ENCODE measurements at places on chromosomes 11 and 22.
A peak's percentile ranks its signal among the peaks of the same experiment; 100 is the strongest.

DNA sequence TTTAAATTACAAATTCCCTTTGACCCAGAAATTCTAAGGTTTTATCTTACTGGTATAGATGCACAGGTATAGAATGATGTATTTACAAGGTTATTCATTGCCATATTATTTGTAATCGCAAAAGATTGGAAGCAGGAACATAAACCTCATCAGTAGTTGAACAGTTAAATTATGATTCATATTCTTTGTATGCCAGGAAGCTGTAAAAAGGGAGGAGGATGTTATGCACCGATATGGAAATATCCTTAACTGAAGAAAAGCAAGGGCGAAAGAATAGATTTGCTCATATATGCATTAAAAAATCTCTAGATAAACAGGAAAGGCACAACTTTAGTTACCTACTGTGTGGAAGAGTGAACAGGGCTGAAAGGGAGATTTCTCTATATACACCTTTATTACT is 36.7 kb downstream of the PPFIA1 start:
- DNase-seq = no peak

DNA sequence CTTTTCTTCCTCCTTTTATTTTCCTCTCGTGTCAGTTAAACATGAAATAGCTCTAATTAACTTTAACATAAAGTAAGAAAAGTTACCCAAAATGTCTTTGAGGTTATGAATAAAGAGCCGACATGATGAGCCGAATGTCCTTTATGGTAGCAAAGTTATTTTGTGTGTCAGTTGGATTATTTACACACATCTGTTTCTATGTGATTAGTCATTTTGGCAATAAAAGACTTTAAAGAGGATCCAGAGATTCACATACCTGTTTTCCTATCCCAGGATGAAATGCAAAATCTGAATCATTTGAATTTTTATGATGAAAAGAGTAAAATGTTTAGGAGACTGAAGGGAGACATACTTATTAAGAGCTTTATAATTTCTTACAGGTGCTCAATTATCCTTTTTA is 34.0 kb upstream of the TECTA start:
- no peak for DNase-seq

DNA sequence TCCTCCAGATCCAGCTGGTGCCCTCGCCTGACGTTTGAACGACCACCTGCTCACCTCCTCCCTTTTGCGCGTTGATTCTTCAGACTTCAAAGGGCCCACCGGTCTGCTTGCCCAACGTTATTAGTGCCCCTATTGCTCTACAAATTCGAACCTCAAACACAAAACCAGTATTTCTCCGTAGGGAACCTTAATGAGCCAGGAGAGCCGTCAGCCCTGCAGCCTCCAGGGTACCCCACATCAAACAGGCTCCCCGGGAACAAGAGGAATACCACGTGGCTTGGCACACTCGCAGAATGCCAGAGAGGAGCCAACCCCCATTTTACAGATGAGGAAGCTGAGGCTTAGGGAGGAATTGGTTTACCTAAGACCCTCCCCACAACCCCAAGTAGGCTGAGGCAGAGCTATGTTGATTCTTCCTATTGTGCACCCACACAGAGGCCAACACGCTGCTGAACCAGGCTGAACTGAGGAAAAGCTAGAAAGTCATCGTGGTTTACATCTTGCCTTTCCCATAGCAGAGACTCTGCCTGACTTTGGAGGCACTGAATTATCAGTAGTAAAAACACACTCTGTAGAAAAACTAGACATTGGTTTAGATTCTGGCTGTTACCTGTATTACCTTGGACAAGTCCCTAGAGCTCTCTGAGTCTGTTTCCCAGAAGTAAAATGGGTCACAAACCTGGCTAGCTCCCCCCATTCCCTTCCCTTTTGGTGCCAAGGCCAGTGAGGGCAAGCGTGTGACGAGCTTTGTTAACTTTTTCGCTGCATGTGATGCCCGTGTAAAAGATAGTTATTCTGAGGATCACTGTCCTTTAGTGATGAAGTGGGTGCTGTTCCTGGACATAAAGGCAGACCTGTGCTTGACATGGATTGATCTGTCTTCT is 764 bp downstream of the TKFC start:
- DNase-seq = no peak

DNA sequence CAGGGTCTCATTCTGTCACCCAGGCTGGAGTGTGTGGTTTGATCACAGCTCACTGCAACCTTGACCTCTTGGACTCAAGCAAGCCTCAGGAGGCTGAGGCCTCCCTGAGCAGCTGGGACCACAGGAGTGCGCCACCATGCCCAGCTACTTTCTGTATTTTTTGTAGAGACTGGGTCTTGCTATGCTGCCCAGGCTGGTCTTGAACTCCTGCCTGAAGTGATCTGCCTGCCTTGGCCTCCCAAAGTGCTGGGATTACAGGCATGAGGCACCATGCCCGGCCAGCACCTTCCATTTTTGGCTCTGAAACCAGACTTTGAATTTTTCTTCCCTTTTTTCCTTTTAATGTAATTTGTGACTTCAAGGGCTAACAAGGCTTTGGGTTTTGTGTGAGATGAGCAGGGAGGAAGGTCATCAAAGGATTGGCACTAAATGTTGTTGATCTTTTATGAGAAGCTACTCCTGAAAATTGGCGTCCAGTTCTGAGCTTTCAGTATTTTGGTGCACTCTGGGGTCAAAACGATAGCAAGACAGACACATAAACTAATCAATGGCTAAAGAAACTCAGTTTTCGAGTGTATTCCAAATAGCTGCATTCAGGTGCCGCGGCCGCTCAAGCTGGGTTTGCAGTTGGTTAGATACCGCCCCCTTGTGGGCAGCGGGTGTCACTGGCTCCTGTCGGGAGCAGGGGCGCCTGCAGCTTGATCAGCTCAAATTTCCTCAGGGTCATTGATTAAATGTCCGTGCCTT is 51.9 kb upstream of the CLMP start:
- DNase-seq = peak; percentile 65

GRCh38 chr11:64458997-64459396 is 100.0 kb downstream of the RPS6KA4 start:
- DNase-seq = no peak

DNA sequence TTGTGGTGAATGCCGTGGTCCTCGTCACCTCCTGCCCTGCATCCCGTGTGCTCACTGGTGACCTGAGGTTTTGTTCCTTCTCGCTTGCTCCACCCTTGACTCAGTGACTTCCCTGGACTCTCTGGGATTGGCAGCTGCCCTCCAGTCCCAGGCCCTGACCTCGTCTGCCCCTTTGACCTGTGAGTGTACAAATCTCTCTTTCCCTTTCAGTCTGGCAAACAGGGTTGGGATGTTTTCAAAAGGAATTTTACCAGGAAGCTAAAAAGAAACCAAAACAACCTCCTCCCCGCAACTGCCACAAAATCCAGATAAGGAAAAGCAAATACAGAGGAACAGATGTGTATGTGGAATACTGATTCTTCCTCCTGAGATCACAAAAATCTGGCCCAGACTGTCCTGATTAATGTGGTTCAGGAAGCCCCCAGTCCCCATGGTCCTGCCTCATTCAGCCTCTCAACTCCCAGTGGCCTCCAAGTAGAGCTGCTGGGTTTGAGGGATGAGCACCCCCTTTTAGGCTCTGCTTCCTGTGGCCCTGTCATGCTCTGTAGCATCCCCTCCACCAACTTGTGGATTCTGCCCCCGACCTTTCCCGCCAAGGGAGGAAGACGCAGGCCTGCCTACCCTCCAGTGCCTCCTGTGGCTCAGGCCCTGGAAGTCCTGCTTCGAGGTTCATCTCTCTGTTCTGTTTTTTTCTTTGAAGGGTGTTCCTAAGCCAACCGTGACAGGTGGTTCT is 15.2 kb downstream of the ROBO4 start:
- DNase-seq = no peak

GRCh38 chr11:82184966-82185365 is 548.7 kb downstream of the FAM181B start:
- no peak for DNase-seq

- no peak for DNase-seq
These were observed 39.4 kb downstream of the SIK3 start for GRCh38 chr11:117058761-117059261.

- DNase-seq = no peak
These were observed 77.9 kb downstream of the XRRA1 start for GRCh38 chr11:74871037-74871436.

DNA sequence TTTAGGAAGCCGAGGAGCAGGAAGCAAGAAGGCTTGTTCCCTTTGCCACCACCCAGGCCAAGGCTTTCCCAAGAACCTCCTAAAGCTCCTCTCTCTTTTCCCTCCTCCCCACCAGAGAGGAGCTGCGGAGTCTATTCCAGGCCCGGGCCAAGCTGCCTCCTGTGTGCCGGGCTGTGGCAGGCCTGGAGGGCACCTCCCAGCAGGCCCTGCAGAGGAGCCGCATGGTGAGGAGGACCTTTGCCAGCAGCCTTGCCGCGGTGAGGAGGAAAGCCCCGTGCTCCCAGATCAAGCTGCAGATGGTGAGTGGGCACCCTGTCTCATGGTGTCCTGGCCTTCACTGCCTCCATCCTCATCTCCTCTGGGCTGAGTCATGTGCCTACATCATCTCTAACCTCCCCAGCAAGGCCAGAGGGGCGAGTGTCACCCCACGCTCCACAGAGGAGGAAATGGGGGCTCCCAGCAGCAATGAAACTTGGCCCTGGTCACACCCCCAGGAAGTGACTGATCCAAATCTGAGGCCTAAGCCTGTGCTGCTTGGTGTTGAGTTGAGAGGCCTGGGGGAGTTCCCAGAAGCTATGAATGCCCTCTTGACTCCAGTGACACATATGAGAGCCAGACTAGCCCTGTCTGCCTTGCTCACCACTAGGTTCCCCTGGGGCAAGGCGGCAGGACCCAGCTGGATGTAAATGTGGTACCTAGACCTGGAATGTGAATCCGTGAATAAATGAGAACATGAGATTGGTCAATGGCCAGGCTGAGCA is 104.2 kb downstream of the MYO18B start:
- no peak for DNase-seq

- DNase-seq = no peak
These were observed 582.9 kb downstream of the BRD1 start for GRCh38 chr22:49244466-49245420.

- no peak for DNase-seq
These were observed 78.9 kb downstream of the PPFIBP2 start for GRCh38 chr11:7592711-7593110.

DNA sequence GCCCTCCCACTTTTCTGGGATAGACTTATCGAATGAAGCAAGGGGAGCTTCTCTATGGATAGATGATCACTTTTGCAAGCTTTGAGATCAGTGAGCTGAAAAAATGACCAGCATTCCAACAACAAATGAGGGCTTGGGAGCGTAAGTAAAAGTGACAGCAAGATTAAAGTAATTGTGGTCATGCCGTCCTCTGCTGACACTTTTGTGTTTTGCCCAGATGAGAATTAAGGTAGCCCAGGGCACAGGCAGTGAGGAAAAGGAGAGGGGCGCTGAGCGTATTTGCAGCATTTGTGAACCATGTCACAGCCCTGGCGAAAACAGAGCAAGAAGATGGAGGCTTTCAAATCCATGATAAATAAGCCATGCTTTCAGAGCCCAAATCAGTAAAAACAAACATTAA is 24.6 kb upstream of the TMA7B start:
- DNase-seq = no peak

- no peak for DNase-seq
These were observed 33.1 kb downstream of the TRIM66 start for GRCh38 chr11:8649361-8649760.

- no peak for DNase-seq
These were observed 15.9 kb upstream of the PIK3IP1 start for GRCh38 chr22:31308181-31308580.

GRCh38 chr11:1291295-1292017 is 18.0 kb downstream of the TOLLIP start:
- DNase-seq = no peak

- no peak for DNase-seq
These were observed 6.4 kb downstream of the MARK2 start for GRCh38 chr11:63845303-63845702.

GRCh38 chr22:22770280-22770871 is 117.2 kb upstream of the IGLL5 start:
- no peak for DNase-seq

DNA sequence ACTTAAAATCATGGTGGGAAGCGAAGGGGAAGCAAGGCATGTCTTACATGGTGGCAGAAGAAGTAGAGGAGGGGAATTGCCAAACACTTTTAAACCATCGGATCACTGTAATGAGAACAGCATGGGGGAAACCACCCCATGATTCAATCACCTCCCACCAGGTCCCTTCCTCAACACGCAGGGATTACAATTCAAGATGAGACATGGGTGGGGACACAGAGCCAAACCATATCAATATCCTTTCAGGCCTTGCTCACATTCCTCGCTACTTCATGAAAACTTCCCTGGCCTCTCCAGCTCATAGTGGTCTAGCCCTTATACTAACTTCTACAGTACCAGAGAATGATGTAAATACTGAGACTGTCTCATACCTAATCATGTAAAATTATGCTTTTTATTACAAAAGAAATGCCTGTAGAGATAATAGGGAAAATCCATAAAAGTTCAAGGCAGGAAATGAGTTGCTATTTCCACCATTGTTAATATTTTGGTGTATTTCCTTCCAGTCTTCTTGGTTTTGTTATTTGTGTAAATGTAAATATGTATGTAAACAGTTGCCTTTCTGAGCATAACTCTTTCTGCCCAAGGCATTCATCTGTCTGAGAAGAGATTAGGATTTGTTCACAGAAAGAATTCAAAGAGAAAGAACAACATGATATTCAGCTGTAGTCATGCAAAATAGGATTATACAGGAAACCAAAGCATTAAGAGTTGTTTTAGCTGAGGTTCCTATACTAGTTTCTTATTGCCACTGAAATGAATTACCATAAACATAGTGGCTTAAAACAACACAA is 104.3 kb upstream of the LDLRAD3 start:
- no peak for DNase-seq

GRCh38 chr11:28504555-28505110 is 396.4 kb downstream of the METTL15 start:
- DNase-seq = no peak

DNA sequence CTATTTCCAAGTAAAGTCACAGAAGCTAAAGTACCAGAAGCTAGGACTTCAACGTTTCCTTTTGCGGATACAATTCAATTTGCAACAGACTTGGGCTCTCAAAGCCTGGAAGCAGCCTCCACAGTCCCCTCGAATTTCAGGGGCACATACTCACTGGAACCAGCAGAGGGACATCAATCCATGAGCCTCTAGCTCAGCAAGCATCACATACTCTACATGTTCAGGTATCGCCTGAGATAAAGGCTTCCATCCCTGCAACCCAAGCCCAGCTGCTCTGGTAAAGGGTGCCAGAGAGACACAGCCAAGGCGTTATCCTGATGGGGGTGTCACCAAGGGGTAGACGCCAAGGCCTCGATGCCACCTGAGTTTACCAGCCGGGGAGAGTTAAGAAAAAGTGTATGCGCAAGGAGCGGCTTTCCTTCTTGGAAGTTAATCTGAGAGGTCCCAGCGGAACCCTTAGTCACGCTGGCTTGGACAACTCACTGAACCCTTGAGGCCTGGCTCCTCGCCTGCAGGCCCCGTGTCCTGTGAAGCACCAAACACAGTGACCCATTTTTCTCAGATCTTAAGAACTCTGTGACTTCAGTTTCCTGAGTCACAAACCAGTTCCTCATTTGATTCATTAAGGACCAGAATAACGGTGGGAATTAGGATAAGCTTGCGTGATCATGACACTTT is 13.0 kb downstream of the LTO1 start:
- no peak for DNase-seq
